ENCODE measurements at places on chromosomes 5 and 9. TPM values are rescaled to one million over a fixed set of nuclear protein-coding genes. Genes with fewer than 3 reads are reported as not detected.
A peak's percentile ranks its signal among the peaks of the same experiment; 100 is the strongest.

The SMIM33 gene
- not detected for total RNA-seq

The FOXD4L3 gene
- total RNA-seq: not detected

DNA sequence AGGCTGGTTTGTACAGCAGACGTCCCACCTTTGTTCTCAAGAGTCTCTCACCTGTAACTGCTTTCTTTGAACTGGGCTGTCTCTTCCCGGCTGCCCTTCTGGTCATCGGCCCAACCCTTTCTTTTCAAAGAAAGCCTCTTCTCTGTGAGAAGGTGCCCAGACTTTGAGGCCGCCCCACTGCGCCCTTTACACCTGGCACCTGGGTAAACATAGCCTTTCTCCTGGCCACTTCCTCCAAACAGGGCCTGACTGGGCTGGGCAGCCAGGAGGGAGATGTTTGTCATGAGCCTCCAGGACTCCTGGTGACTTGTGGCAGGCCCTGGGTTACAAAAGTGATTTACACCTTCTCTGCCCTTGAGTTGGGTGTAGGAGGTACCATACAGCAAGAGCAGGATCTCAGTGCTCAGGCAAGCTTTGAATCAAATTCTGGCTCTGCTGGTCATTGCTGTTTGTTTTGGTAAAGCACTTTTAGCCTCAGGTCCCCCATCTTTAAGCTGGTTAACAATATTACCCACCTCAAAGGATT lies 127.2 kb upstream of the CXCL14 start:
- H3K36me3 ChIP-seq: no peaks in the 10 kb centered on the region
- no peaks in the 10 kb centered on the region for H3K27me3 ChIP-seq
- H3K4me3 ChIP-seq: no peak overlapping the region

DNA sequence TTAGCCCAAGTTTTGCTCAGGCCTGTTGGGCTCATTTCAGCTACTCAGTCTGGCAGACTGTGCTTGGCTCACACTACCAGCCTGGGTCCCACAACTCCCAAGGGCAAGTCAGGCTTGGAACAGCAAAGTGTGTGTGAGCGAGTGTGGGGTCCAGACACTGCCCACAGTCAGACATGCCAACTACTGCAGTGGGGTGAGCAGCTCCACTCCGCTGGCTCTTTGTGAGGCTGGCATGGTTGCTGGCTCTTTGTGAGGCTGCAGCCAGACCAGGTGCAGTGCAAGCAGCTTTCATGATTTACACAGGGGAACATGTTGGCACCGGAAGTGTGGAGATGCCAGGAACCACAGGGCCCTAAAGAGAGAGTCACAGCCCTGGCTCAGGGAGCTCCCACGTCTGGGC lies 606.7 kb upstream of the FAM174A start:
- no peak overlapping the region for H3K4me3 ChIP-seq
- H3K36me3 ChIP-seq: no peaks in the 10 kb centered on the region
- no peaks in the 10 kb centered on the region for H3K4me1 ChIP-seq

GRCh38 chr5:88732181-88732633 lies 150.8 kb downstream of the MEF2C start:
- H3K4me1 ChIP-seq: peaks cover 3% of the 10 kb centered on the region
- no peak overlapping the region for H3K4me3 ChIP-seq
- no peak for DNase-seq
- H3K36me3 ChIP-seq: peaks cover 5% of the 10 kb centered on the region
- peak overlapping the region; percentile 70 for H3K27ac ChIP-seq

All from heart left ventricle (tissue), 16 donors.